ENCODE measurements at places on chromosomes 2 and 18.

DNA sequence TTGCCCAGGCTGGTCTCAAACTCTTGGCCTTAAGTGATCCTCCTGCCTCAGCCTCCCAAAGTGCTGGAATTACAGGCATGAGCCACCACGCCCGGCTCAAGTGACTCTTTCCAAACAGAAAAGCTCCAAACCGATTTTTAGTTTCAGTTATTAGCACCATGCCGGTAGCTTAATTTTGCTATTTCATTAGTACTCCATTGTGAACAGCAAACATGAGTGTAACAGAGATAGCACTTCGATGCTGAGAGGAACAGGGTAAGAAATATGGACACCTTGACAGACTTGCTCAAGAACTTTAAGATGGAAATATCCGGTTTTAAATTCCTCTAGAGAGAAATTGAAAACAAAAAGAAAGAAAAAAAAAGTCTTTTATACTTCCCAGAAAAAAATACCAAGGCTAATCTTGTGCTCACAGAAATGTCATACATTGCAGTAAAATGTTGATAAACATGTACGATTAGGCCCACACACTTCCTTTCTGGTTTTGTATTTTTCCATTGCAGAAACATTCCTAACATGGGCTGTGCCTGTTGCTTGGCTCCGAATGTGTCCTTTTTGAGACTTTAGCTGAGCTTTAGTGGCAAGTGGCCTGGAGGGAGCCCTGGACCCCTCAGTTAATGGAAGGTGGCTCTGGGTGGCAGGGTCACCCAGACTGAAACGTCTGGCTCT lies 18.3 kb downstream of the FHL2 start:
- no peak for DNase-seq

DNA sequence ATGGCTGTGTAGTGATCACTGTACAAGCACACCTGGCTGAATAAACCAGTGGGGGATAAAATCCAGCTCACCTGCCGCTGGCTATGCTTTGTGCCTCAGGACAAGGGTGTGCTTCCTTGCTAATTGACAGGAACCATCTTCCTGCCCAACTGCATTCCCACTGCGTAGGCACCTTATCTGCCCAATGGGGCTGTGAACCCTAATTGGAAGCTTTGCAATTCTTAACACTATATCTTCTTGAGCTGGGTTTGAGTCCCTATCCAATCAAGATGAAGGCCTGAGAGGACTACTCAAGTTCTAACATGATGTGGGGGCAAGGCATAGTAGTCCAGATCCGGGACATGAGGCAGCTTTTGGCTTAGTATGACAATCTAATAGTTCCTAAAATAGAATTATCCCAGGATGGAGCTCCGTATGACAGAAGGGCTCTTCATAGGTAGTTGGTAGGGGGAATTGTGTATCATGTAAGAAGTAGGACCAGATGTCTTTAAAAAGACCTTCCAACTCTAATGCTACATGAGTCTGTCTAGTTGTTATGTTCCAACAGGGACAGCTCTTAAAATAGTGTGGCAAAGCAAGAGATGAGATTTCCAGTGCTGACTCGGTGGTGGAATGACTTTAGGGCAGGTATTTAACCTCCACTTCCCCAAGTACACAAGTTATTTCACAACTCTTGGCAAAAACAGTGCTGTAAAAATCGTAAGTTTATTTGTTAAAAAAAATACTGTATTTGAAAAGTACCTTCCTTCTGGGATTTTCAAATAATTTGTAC lies 2.3 kb upstream of the TMEM150A start:
- no peak for DNase-seq

DNA sequence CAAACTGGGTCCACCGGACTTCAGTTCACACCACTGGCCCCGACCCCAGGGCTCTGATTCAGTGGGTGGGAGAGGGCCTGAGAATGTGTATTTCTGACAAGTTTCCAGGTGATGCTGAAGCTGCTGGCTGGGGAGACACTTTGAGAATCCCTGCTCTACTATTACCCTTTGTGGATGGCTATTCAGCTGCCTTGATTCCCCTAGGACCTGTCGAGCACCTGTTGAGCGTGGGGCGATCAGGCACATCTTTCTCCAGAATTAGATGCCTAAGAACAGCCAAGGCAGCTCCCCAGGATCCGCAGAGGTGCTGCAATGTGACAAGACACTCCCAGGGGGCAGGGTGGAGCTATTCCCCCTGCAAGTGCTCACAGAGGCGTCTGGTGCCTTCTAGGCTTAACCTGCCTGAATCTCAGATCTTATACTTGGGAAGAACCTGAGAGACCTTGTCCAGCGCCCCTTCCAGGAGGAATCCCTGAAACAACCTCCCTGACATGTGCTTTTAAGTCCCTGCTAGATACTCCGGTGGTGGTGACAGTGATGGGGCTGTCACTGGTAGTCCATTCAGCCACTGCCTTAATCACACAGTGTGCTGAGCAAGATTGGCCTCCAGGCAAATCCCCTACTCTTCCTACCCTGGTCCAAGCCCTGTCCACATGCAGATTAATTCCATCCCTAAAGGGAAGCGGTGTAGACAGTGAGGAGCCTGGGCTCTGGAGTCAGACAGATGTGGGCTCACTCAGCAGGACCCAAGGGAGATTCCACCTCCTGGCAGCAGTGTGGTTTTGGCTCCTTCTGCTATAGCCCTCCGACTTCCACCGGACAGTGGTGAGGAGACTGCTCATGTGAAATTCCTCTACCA lies 43.4 kb upstream of the OTOF start:
- no peak for DNase-seq

DNA sequence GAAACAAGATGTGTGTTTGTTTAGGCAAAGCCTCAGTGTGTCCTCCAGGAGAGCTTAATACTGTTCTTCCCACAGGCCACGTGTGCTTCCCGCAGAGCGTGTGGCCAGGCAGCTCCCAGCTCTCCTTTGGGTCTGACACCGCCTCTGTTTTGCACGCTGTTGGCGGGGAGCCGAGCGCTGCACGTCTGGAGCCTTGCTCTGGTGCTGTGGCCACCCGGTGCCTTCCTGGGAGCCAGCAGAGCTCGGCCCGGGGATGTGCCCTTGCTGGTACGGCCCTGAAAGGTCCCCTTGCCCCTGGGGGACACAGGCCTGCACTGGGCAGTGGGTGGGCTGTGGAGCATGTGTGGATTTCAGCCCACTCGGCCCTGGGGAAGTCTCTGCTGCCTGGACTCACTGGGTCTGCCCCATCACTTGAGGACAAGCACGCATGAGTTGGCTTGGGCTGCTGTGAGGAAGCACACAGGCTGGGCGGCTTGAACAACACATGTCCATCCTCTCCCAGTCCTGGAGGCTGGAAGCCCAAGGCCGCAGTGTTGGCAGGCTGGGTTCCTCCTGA lies 160.7 kb upstream of the HDAC4 start:
- DNase-seq = peak; percentile 75

DNA sequence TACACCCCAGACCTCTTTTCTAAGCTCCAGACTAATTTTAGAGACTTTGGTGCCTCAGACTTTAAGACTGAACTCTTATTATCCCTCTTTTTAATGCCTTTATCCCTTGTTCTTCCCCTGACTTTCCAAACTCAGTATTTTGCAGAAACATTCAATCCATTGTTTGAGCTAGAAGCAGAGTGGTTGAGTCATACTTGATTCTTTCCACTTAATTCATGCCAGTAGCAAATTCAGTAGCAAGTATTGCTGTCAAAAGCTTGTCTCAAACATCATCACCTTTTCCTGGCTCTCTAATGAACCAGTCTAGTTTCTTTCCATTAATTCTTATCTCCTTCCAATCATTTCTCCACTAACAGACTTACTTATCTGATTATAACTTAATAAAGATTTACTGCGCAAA lies 699.7 kb upstream of the ZNF804A start:
- DNase-seq = no peak

DNA sequence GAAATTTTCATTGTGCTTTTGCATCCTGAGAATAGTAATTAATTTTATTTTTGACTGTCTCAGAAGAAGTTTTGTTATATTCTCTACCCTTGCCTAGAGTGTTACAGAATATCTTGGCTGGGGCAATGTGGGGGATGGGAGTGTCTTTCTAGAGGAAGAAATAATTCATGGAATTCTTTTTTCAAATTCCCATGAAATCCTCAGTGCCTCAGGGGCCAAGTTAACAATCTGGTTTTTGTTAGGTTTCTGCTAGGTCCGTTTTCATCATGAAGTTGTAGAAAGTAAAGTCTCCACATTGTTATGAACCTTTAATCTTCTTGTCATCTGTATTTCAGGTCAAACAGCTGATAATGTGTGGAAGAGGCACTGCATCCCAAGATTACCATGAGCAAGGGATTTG lies 145.6 kb upstream of the GYPC start:
- no peak for DNase-seq

GRCh38 chr2:37634914-37635503 lies 36.4 kb downstream of the CDC42EP3 start:
- DNase-seq = no peak

GRCh38 chr2:223647258-223647952 lies 45.2 kb upstream of the SCG2 start:
- DNase-seq = no peak

- DNase-seq = no peak
Observed at GRCh38 chr2:88048541-88048940, 7.0 kb downstream of the KRCC1 start.

GRCh38 chr18:904218-905090 lies at the start of gene ADCYAP1:
ADCYAP1 (plus strand) TSS chr18:904871; CDS start chr18:905387, 516 bp downstream.
- DNase-seq = peak; percentile 23

GRCh38 chr2:75828826-75829225 lies 118.1 kb upstream of the GCFC2 start:
- DNase-seq = no peak

DNA sequence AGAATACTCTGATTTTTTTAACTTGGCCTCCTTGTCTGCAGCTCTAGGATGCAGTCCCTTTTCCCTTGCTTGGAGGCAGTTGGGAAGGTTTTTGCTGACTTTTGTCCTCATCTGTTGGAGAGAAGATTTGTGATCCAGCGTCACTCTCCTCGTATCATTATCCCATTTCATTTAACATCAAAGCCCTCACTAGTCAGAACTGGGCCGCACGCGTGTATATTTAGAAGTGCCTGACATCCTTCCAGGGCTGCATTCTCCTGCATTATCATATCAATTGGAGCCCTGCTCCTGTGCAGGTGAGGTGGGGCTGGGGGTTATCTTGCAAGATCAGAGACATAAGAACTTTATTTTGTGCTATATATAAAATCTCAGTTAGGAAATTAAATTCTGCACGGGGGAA lies 435.1 kb upstream of the HS6ST1 start:
- no peak for DNase-seq

- DNase-seq = no peak
Observed at GRCh38 chr2:129056309-129056958, 737.8 kb upstream of the HS6ST1 start.

- no peak for DNase-seq
Observed at GRCh38 chr2:168992026-168992425, 39.1 kb downstream of the ABCB11 start.

- DNase-seq = peak; percentile 65
Observed at GRCh38 chr2:240364961-240365775, 70.3 kb upstream of the GPC1 start.

DNA sequence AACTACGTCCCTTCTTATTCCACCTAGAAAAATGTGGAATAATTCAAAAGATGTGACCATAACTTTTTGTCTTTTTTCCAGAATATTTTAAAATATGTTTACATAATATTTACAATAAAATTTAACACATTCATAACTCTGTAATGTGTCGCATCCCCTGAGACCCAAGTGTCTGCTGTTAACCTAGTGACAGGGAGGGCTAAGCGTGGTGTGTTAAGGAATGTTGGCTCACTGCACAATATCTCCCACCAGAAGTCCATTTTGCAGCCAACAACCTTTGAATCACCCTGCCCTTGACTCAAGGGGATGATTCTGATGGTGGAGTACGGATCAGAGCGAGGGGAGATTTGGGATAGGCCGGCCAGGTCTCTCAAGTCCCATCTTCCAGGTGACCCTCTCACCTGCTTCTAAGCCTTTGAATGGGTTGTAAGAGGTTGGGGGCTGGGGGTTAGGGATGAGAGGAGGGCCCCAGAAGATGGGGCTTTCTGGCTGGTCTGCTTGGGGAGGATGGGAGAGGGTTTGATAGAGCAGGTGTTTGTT lies 43.3 kb downstream of the SERTAD2 start:
- DNase-seq = no peak

DNA sequence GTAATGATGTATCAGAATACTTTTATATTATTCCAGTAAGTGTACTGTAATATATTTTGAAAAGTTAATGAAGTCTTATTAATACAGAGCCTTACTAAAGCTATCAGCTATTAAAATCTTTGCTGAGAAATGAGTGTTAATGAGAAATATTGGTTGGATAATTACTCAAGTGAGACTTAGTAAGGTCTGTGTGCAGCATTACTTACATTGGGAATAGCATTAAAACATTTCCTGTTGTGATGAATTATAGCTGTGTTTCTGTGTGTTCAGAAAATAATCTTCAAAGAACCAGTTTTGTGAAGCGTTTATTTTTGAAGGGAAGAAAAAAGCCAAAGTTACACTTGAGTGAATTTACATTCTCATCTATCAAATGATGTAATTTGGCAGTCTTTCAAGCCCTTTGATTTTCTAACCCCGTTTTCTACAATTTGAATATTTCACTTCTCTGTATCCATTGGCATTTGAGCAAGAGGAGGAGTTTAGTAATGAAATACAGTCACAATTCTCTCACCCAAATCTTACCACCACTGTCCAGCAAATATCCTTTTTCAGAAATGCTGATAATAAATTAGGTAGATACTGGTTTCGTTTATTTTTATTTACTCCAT lies 123.5 kb upstream of the BOD1L2 start:
- DNase-seq = no peak

GRCh38 chr18:24014986-24015638 lies 558 bp downstream of the TTC39C start:
- peak; percentile 61 for DNase-seq

GRCh38 chr2:74700643-74701372 lies 46.8 kb downstream of the SEMA4F start:
- no peak for DNase-seq

GRCh38 chr2:26422947-26423629 lies 21.4 kb downstream of the DRC1 start:
- DNase-seq = no peak

- DNase-seq = no peak
Observed at GRCh38 chr18:56060967-56061541, 473.1 kb upstream of the TCF4 start.

GRCh38 chr2:11043245-11043644 lies 112.0 kb upstream of the SLC66A3 start:
- no peak for DNase-seq

All from right hindlimb (tissue), 1 donor.